ENCODE measurements at places on chromosomes 2 and 18.

DNA sequence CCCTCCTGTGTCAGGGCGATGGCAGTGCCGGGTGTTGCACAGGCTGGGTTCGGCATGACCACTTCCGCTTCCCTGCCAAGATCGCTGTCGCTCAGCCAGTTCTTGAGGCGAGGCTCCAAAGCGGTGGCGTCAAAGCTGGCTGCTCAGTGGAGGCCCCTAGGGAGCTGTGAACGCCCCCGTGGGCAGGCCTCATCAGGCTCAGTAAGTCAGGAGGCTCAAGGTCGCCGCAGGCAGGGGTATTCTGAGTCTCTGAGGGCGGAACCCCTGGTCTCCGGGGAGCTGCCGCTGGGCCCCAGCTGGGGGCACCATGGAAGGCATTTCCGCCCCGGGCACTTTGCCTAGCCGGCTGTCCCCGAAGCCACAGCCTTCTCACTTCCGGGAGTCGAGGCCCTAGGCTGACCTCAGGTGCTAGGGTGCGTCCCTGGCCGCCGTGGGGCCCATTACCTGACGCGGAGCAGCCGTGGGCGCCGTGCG lies 210.4 kb downstream of the SOCS6 start:
- no peak for DNase-seq

DNA sequence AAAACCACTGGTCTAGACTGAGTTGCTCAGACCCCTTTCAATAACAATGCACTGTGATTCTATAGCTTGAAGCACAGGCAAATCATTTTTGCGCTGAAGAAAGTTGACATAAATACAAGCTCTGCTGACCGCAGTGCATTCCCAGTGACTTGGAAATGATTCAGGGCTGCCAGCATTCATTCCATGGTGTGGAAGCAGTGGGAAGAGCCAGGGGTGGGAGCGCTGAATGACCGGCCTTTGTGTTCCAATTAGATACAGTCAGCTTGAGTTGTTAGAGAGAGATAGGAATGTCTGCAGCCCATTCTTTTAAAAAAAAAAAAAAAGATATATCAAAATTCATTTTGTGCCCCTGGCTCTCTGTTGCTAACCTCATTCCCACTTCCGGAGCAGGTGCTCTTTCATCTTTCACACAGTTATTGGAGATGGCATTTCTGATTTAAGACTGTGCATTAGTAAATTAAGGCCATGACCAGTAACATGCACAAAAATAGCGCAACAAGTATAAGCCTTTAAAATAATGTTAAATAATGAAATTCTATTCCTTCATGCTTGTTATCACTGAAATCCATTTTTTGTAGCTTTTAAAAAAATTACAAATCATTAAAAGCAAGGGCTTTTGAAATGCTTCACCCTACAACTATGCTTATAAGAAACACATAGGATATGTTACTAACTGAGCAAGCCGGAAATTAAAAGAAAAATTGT lies 59.4 kb upstream of the CTLA4 start:
- no peak for DNase-seq

DNA sequence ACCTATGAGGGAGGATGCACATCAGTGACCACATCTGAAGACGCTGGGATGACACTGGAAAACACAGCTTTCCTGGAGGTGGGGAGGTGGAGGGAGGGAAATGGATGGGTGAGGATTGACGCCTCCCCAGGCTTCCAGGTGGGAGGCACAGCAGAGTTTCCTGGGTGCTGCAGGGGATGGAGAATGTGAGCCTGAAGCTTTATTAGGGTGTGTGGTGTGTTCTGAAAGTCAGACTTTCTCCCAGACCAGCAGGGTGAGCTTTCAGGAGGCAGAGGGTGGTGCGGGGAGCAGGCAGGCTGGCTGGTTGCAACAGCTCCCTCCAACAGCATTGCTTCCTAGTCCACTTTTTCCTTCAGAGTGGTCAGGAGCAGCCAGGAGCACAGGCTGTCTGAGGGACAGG lies 263.1 kb downstream of the CELF4 start:
- DNase-seq, result no peak

DNA sequence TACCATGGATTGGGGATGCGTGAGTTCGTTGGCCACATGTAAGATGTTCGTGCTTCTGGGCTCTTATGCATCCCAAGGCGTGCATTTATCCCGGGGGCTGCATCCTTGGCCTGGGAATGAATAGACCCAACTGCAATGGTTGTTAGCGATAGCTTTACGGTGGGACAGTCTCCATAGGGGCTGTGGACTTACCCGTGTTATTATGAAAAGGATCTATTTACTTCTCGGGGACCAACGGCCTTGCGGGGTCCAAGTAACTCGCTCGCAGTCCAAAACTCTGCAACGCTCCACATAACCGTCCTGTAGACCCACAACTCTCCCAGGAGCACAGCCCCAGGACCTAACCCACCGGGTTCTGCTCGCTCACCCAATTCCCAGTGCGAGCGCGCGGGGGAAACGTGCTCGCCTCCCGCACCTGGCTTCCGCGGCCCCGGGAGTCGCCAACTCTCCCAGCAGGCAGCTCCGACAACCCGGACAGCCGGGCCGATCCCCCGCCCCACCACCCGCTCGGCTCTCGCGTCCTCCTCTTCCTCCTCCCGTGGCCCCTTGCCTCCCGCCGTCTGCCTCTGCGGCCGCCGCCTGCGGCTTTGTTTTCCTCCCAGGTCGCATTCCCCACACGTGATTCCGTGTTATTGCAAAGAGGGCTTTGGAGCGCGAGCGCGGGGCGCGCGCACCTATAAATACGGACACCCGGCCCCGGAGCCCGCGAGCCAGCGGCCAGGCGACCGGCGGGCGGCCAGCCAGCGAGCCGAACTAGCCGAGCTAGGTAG lies at the start of gene CABLES1:
Gene CABLES1 (plus strand): TSS at position 706 of the 770 bp plus-strand sequence. CDS start 278 bp downstream, outside the sequence.
- peak; percentile 14 for DNase-seq

DNA sequence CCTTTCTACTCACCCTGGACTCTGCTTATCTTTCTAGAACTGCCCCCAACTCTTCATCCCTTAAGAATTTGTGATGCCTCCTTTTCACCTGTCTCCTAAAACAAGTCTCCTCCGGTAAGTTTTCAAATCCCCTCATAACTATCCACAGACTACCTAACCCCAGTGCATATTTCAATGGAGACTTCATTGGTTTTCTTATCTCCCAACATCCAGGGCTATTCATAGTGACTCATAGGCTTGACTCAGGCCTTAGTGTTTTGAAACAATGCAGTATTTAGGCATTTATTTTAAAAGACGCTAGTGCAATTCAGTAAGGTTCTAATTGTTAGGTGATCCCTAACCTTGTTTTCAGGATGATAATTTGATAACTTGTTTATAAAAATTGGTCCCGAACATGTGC lies 399.2 kb downstream of the CPS1 start:
- DNase-seq, result no peak

GRCh38 chr2:205964111-205964761 lies 121.7 kb downstream of the INO80D start:
- DNase-seq, result no peak

DNA sequence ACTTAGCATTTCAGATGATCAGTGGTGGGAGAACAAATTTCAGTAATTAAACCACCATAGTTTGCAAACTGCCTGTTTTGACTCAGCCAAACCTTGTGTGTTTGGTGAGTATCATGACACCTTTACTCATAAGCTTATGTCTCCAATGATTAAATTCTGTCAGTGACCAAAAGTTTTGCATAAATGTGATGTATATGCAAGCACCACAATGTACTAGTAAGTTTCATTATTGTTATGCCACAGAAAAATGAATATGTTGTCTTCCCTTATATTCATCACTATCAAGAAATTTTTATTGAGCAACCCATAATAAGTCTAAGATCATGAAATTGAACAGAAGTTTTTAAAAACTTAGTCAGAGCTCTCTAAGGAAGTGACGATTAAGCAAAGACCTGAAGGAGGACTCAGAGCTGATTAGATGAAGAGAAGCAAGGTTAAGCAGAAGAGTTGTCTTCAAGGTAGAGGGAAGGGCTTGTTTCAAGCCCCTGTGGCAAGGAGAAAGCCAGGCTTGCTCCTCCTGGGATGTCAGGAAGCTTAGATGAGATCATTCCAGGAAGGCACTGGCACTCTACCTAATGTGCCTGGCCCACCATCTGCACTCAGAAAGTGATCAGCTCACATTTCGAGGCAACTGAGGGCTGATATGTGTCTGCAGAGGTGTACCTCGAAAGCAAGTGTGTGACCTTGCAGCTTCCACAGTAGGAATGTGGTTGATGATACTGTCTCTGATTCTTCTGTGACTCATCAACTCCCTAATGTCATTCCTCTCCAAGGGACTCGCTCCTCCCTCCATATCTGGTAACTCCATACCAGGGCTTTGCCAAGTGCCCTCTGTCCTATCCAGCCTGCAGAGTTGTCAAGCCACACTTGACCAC lies 54.7 kb downstream of the KCTD18 start:
- DNase-seq, result no peak

DNA sequence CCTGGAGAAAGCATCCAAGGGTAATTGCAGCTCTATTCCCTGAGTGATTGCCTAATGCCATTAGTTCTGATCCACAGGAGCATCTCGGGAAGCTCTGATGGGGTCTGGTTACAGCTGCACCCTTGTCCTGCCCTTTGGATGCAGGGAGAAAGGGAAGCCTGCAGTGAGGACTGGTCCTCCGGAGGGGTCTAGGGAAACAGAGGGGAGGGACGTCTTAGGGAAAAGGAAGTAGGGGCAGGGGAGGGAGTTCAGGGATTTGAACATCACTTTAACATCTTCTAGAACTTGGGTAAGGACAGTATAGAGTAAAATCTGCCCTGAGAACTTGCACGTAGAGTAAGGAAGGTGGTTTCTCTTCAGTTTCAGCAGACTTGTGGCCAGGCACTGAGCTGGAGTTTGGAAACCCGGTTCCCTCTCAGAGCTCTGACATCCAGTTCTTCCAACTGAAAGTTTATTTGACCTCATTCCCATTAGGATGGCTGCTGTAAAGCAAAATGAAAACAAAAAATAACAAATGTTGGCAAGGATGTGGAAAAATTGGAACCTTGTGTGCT lies 20.5 kb downstream of the ONECUT2 start:
- DNase-seq, result no peak

GRCh38 chr2:111661286-111661940 lies 222.6 kb downstream of the ANAPC1 start:
- no peak for DNase-seq

GRCh38 chr2:20456636-20457426 lies 10.0 kb downstream of the RHOB start:
- no peak for DNase-seq

GRCh38 chr18:48875314-48875941 lies 75.3 kb downstream of the SMAD7 start:
- DNase-seq, result no peak

DNA sequence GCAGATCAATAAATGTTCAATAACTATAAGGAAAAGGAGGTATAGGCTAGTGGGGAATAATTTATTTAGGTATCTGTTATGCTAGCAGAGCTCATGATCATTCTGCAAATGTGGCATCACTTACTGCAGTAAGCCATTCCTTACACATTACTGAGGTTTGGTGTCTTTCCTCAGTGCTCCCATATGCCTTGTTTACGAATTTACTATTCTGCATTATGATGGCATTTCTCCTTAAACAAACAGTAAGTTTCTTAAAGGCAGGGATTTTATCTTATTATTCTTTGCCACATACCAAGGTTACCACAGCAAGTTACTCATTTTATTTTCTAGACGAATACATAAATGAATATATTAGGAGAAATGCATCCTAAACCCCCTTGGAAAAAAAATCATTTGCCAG lies 88.4 kb downstream of the DSEL start:
- no peak for DNase-seq

DNA sequence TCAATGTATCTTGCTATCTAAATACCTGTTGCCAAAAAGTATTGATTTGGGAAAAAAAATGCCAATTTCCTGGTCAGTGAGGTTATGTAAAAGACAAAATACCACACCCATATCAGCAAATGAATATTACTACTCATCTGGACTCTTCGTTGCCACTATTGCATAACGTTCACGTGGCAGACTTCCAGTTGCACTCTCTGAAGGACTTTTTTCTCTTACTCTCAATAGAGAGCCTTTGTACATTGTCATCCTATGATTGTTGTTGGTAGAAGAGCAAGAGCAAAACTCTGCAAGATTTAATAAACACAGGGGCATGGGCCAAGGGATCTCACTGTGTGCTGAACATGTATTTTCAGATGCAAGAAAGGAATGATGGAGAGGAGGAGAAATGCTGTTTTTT lies 689.8 kb downstream of the MBD2 start:
- DNase-seq, result peak; percentile 57

DNA sequence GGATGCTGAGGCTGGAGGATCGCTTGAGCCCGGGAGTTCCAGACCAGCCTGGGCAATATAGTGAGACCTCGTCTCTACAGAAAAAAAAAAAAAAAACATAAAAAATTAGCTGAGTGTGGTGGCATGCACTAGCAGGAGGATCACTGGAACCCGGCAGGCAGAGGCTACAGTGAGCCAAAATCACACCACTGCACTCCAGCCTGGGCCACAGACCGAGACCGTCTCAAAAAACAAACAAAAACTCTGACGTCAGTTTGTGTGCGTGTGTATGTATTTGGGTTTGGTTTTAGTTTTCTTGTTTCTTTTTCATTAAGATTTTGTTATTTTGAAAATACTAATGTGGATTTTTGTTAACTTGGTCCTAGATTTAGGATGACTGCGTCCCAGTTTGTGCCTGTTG lies 19.0 kb downstream of the CEP68 start:
- no peak for DNase-seq

DNA sequence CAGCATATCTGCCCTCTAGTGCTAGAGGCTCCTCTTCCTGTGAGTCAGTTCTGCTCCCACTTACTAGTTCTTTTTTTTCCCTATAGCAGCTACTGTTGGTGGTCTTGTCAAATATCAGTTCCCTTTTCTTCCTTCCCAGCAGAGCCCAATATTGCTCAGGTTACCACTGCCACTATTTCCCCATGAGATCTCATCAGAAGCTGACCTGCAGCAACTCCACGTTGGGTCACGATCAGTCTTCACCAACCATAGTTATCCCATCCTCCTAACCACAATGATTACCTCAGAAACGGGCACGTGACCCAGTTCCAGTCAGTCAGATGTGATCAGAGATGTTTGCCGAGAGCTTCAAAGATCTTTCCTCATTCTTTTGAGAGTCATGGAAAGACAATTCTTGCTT lies 59.7 kb upstream of the CAPN13 start:
- no peak for DNase-seq

DNA sequence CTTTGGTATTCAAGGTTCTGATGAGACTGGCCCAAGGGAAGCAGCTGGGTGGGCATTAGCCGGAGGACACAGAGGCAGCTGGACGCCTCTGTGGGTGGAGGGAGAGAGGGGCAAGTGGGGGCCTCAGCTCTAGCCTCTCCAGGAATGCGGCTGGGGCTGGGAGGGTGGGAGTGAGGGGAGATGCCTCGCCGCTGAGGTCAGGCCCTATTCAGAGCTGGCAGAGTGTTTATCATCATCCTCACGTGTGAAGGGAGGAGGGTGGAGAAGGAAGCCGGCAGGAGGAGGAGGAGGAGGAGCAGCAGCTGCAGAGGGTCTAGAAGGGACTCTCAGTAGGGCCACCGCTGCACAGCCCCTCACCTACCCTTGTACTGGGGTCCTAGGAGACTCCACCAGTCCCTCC lies 43.1 kb downstream of the TNS1 start:
- no peak for DNase-seq

DNA sequence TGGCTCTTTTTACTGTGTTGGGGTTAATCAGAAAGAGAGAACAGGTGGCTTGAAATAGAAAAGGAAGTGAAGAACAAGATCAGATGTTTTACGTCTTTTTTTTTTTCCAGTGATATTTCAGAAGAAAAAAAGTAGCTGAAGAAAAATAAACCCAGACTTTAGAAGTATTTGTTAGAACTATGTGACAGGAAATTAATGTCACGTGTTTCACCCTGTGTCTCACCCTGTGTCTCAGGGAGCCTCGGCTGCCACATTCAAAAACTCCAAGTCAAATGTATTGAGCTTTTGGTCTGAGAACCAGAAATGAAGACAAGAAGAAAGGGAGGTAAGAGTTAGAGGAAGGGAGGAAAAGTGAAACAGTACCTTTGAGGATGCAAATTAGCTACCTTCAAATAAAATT lies 38.0 kb downstream of the AKAIN1 start:
- DNase-seq, result no peak

Data from amygdala (tissue), 56 donors.